T-helper 9 cell (primary cell): ENCODE measurements at places on chromosomes 4 and X.

GRCh38 chrX:110159865-110160264 is 157.0 kb downstream of the TMEM164 start:
- DNase-seq = no peak

DNA sequence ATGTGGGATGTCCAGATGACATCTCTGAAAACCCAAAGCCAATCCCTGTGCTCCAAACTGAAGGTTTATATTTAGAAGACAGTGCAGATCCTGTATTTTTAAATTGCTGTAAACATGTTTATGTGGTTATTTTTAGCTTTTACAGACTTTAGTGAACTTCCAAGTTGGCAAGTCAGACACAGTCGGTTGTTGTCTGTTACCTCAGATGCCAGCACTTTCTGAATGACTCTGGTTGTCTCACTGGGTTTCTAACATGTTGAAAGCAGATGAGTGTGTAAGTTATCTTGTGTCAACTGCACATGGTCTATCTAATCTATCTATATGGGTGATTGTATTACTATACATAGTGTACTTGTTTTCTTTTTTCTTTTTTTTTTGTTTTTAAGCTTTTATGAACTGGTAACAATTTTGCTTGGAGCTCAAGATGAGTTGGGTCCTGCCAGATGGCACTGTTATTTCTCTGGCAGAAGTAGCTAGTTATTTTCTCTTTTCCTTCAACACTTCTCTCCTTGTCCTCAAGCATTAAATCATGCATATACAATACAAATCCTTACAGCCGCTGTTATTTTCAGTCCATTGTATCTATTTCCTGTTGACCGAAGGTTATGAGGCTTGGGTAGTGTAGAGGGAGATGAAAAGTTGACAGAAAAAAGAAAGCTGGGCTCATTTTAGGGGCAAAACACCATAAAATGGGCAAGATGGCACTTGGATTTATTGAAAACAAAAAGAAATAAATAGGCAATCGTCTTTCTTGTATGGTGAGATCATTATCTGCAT is 66.3 kb downstream of the GAB1 start:
- no peak for DNase-seq

DNA sequence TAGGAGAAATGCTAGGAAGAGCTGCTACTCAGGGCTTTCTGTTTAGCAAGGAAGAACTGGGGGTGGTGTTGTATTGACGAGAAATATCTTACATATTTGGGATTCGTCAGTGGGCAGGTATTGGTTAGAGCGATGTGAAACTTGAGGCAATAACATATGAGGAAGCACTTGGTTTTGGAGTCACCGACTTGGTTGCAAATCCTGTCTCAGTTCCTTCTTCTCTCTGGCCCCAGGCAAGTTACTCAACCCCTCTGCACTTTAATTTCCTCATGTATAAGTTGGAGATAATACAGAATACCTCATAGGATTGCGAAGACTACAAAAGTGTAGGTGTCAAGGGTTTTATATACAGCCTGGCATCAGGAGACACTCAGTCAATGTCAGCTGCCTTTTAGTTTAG is 34.1 kb downstream of the GPAT3 start:
- DNase-seq = no peak

- no peak for DNase-seq
Measured at GRCh38 chrX:103999234-103999633, 14.3 kb downstream of the H2BW1 start.

DNA sequence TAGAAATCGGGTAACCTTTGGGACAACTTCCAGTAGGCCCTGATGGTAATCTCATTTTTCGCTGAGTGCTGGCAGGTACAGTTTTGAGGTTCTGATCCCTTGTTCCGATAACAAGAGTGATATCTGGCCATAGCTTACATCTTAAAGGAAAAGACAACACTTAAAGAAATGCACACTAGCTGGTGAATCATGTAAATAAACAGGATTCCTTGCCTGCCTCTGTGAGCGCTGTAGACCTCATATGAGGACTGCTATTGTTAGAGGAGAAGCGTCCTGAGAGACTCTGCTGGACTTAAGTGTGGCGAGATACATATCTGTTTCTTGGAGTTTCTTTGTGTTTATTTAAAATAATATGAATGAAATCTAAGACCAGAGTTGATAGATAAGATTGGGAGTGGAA is 149.3 kb upstream of the SLC4A4 start:
- DNase-seq = no peak

DNA sequence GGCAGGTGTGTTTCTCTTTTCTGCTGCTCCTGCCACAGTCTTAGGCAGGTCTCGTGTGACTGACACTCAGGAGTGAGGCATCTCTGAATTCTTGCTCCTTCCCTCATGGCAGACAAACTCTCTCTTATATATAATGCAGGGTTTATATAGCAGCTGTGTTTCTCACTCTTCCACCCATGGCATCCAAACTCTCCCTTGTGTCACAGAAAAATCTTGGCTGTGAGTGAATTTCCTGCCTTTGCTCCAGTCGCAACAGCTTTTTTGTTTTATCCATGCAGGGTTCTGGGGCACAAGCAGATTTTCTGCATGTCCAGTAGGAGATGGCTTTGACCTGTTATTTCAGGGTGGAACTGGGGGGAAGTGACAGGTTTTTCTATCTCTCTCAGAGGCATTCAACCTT is 1275.5 kb downstream of the ADGRL3 start:
- DNase-seq = no peak

GRCh38 chrX:72536542-72536941 is 36.1 kb downstream of the HDAC8 start:
- no peak for DNase-seq

DNA sequence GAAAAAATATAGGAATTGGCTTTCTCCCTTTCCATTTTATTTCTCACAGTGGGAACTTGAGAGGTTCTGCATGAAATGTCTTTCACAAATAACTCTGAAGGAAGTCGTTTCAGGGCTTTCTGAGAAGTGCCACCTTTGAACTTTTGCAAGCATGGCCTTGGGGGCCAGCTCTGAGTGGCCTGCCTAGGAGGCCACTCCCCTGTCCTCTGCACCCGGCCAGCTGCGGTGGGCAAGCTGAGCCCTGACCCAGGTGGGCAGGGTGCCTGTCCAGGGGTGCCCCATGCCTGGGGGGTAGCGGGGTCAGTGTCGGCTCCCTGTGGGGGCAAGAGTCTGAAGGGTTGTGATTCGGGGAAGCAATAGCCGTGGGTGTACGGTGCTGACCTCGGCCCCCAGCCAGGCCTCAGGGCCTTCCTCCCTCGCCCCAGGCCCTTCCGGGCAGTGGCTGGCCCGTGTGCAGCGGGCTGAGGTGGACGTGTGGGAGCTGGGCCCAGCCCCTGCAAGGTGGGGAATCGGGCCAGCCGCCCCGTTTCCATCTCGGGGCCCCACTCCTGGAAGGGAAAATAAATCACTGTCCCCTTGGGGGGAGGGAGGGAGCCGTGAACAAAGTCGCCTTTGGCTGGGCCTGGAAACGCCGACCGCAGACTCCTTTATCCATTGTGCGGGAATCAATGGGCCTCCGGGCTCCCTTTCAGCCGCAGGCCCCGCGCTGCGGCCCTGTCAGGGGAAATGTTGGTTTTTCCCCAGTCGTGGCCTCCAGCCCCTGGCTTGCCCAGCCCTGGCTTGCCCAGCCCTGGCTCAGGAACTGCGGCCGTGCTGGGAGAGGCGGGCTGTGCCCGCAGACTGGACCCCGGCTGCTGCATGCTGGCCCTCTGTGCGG is 3.1 kb downstream of the FGFRL1 start:
- DNase-seq = no peak

DNA sequence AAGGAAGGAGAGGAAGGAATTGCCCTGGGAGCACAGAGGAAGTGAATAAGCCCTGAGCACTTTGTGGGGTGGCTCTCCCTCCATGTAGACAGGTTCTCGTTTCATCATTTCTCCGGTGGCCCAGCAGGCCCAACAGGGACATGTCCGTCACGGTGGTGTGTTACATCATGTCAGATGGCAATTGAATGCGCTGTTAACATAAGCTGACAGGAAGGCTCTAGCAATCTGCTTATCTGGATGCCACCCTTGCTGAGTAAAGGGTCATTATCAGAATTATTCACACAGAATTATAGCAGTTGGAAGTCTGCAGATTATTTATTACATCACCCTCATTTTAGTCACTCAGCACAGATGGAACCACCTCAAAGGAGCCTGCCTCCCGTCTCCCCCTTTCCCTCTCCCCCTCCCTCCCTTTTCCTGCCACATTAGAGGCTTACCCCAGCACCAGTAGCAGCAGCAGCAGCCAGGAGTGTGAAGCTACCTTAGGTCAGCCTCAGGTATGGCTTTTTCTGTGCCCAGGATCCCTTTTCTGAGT is 124.3 kb upstream of the TRIM2 start:
- no peak for DNase-seq

- no peak for DNase-seq
Measured at GRCh38 chr4:15864651-15865566, 73.6 kb downstream of the FGFBP1 start.

DNA sequence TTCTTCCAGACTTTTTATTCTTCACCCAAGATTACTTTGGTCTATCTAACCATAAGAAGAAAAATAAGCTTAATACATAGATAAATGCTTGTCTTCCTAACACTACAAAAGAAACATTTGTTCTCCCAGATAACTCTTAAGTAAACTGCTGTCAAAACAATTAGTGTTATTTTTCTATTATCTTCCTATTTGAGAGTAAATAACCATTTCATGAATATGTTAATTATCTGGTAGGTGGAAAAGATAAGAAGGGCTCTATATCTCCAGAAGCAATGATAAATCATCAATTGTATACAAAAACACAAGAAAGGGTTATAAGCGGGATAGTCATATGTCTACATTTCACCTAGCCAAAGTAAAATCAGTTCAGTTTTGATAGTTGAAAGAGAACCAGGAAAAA is 180.4 kb downstream of the ZIC3 start:
- no peak for DNase-seq

GRCh38 chrX:126670258-126670657 is 117.6 kb upstream of the DCAF12L1 start:
- DNase-seq = no peak

DNA sequence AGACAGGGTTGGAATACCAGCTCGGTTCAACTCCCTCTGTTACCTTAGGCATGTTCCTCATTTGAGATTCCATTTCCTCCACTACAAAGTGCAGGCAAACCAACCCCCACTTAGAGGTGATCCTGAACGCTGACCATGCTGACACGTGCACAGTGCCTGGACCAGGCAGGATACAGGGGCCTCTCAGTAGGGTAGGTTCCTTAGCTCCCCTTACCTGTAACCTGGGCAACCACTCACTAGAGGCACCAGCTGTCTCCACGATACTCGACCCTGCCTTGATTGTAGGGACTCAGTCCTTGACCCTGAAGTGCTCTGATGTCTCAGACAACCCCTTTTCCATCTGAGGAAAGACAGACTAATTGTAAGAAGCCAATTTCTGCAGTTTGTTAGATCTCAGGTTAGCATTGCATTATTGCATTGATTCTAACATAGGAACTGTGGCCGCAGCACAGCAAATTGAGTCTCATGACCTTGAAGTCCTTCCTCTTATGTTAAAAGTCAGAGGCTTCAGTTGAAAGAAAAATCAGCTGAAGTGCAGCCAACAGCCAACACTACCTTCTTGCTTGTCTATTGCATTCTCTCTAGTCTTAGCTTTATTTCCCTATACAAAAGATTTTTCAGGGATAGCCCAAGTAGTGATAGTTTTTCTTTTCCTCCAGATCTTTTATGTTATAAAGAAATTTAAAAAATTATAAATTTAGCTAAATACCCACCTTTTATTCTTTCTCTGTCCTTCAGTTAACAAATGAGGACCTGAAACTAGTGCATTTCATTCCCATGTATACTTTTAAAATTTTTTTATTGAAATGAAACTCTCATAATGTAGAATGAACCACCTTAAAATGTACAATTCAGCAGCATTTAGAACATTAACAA is 11.2 kb upstream of the C1QTNF7 start:
- DNase-seq = no peak

DNA sequence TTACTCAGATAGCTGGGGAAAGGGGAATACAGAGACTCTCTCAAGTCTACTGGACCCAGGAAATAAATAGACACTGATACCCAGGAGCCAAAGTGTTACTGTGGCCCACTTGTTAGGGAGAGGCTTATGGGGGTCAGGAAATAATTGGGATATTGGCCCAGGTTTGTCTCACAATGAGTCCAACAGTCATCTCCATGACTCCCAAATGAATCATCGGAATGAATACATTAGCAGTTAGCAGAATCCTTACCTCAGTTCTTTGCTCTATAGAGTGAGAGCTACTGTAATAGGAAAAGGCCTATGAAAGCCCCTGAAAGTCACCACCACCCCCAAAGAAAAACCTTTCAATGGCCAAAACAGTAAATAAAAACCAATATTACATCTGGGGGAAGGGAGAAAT is 42.4 kb upstream of the ARHGEF6 start:
- DNase-seq = no peak

DNA sequence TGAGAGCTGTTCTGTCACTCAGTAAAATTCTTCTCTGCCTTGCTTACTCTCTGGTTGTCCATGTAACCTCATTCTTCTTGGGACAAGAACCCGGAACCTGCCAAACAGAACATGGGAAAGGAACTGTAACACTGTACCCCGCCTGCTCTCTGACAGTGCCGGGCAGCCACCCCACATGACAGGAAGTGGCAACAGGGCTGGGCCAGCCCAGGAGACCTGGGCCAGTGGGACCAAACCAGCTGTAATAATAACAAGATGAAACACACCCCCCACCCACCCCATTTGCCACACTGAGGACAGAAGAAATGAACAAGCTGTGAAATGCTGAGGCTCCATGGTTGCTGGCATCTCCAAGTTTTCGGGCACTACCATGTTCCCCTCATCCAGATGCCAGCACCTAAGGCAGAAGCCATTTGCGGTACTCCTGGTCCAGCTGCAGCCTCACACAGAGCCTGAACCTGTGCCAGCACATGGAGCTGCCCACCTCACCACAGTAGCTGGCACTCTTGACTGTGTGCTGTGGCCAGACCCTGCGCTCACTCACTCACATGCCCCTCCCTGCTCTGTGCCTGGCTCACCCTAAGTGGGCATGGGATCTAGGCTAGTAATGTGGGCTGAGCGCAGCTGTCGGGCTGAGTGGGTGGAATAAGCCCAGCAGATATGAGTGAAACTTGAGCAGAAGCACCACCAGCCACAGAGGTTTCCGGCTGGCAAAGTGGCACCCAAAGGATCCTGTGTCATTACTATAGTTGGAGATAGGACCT is 126.2 kb upstream of the UGT8 start:
- no peak for DNase-seq

- DNase-seq = no peak
Measured at GRCh38 chr4:81756973-81757372, 285.3 kb upstream of the RASGEF1B start.
